ENCODE measurements at places on chromosomes 6 and 20.

GRCh38 chr6:7198833-7199800, 91.4 kb downstream of the RREB1 start:
- H3K27ac ChIP-seq = no peak overlapping the region
- H3K36me3 ChIP-seq = no peaks in the 10 kb centered on the region
- no peak for DNase-seq
- no peak overlapping the region for H3K4me3 ChIP-seq
- no peaks in the 10 kb centered on the region for H3K27me3 ChIP-seq

DNA sequence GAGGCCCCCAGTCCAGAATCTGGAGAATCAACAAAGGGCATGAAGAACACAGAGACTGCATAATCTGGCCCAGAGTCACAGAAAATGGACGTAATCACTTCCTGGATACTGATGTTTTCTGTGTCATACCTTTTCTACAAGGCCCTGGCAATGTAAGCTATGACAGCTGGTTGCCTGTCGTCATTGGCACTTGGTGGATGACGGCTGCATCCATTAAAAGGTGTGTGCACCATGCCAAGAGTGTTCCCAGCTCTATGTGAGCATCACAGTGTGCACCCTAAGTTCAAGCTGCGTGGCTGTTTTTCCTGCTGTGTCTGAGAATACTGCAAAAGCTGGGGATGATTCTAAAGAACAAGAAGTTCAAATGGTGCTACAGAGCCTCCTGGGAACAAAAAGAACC, 275.2 kb upstream of the CNR1 start:
- no peaks in the 10 kb centered on the region for H3K36me3 ChIP-seq
- DNase-seq = no peak
- no peak overlapping the region for H3K4me3 ChIP-seq
- no peak overlapping the region for H3K27ac ChIP-seq

- H3K4me1 ChIP-seq = peaks cover 4% of the 10 kb centered on the region
- no peak overlapping the region for H3K4me3 ChIP-seq
- no peak overlapping the region for H3K27ac ChIP-seq
- DNase-seq = no peak
- no peaks in the 10 kb centered on the region for H3K27me3 ChIP-seq
- no peaks in the 10 kb centered on the region for H3K36me3 ChIP-seq
These were observed 185.7 kb downstream of the SASH1 start for GRCh38 chr6:148528292-148528691.

DNA sequence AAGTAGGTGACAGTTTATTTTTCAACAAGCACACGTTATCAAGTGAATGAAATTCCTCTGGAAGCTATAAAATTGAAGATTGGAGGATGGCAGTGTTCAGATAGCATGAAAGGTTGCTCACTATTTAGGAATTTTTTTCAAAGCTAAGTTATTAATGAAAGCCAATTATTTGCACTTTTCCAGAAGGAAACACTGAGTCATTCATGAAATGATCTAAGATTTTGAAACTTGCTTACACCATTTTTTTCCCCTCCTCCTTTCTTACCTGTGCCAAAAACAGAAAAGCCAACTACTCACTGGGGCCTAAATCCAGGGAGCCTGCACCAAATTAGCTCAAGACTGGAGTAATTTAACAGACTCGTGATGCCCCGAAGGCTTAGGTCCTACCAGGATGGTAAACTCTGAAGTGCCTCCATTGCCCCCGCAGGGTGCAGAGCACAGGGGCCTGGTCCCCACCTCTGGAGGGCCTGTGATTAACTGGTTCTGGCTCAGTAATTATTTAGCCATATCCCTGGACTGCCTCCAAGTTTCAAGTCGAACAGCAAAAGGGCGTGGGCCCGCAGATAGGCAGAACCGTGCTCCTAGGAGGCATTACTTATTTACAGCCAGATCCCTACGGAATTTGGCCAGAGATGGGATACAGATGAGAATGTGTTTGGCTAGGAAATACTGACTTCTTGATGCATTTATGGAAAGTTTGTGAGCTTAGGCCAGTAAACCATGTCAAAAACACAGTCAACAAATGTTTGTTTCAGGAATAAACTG, 28.0 kb upstream of the ZNF217 start:
- H3K27ac ChIP-seq = peak overlapping the region; percentile 89
- H3K4me3 ChIP-seq = no peak overlapping the region
- H3K36me3 ChIP-seq = no peaks in the 10 kb centered on the region

GRCh38 chr20:58614984-58615760, 35.9 kb upstream of the STX16 start:
- peaks cover 3% of the 10 kb centered on the region for H3K4me1 ChIP-seq
- H3K4me3 ChIP-seq = no peak overlapping the region
- no peak for DNase-seq
- no peaks in the 10 kb centered on the region for H3K27me3 ChIP-seq
- no peaks in the 10 kb centered on the region for H3K36me3 ChIP-seq

- DNase-seq = no peak
- H3K36me3 ChIP-seq = no peaks in the 10 kb centered on the region
- peaks cover 6% of the 10 kb centered on the region for H3K27me3 ChIP-seq
- peak overlapping the region; percentile 41 for H3K27ac ChIP-seq
- H3K4me1 ChIP-seq = peaks cover 14% of the 10 kb centered on the region
These were observed 44.6 kb downstream of the DPPA5 start for GRCh38 chr6:73309535-73309784.

Measured in transverse colon (tissue), 4 donors.